ENCODE measurements at places on chromosomes 5 and 9. TPM values are rescaled to one million over a fixed set of nuclear protein-coding genes. Genes with fewer than 3 reads are reported as not detected.

PCDHA5 gene
- 0.08 TPM for polyA plus RNA-seq

TMC1 gene
- polyA plus RNA-seq, result 0.55 TPM

ZDHHC12 gene
- polyA plus RNA-seq, result 8.3 TPM

EPB41L4B gene
- polyA plus RNA-seq, result 15.5 TPM

ADRB2 gene
- polyA plus RNA-seq, result 1.7 TPM

BTNL8 gene
- polyA plus RNA-seq, result 0.58 TPM

CAMSAP1 gene
- 21.1 TPM for polyA plus RNA-seq

CEL gene
- 2.5 TPM for polyA plus RNA-seq

RPP25L gene
- polyA plus RNA-seq, result 20.2 TPM

CREBRF gene
- polyA plus RNA-seq, result 18.3 TPM

TTC33 gene
- 36.1 TPM for polyA plus RNA-seq

FCN2 gene
- not detected for polyA plus RNA-seq

- no peak for DNase-seq
Observed at GRCh38 chr9:13139641-13140171, 139.8 kb downstream of the MPDZ start.

GRCh38 chr9:19464764-19465585, 56.2 kb downstream of the ACER2 start:
- DNase-seq, result peak; percentile 61

- DNase-seq, result no peak
Observed at GRCh38 chr5:40365342-40366330, 314.1 kb upstream of the PTGER4 start.

DNA sequence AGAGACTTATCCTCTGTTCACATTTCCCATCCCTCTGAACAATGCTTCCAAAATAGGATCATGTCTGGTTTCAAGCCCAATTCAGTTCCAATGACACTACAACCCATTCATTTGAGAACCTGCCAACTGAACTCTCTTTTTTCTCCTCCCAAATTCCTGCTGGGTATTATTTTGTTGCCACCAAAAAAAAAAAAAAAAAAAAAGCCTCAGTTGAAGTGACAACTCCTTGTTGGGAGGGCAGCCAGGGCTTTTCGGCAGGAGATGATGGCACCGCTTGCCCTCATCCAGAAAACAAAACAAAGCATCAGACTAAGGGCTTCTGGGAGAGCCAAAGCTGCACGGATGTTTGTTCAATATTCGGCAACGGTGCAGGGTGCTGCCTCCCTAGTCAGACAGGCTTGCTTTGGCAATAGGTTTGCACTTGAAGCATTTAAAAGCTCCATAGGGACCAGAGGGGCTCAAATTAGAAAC, 30.6 kb upstream of the TRIM32 start:
- DNase-seq, result no peak

GRCh38 chr5:97041239-97041638, 101.2 kb downstream of the LIX1 start:
- DNase-seq, result no peak

GRCh38 chr5:63570752-63571151, 391.5 kb downstream of the HTR1A start:
- DNase-seq, result no peak

GRCh38 chr5:142388696-142389095, 63.9 kb upstream of the SPRY4 start:
- no peak for DNase-seq

DNA sequence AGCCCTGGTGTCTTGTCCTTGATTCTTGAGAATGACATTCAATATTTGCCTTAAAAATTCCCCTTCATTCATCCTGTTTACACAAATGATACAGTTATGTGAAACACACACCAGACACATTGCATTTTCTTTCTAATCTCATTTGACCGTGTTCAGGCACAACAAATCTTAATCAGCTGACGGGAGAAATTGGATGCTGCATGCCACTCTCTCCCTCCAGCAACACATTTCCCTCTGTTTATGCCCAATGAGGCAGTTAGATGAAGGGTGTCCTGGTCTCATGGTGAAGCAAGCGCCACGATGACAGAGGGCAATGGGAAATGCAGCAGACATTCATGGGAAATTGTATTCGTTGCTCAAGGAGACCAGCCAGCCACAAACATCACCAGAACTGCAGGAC, 3.2 kb upstream of the FGF1 start:
- DNase-seq, result no peak

DNA sequence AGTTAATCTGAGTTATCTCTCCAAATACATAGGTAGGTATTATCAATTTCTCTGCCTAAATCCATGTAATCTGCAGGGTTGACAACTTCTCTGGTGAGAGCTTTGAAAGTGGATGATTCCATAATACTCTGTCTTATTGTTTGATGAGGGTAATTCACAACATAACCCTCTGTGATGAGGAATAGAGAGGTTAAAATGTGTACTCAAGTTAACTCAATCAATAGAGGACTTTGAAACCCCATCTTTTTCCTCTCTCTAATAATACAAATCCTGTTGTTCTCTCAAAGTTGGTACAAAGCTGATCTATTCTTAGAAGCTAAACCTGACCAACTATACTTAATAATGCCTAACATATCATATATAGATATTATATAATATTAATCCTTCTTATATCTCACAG, 100.1 kb downstream of the PLPPR1 start:
- DNase-seq, result no peak

DNA sequence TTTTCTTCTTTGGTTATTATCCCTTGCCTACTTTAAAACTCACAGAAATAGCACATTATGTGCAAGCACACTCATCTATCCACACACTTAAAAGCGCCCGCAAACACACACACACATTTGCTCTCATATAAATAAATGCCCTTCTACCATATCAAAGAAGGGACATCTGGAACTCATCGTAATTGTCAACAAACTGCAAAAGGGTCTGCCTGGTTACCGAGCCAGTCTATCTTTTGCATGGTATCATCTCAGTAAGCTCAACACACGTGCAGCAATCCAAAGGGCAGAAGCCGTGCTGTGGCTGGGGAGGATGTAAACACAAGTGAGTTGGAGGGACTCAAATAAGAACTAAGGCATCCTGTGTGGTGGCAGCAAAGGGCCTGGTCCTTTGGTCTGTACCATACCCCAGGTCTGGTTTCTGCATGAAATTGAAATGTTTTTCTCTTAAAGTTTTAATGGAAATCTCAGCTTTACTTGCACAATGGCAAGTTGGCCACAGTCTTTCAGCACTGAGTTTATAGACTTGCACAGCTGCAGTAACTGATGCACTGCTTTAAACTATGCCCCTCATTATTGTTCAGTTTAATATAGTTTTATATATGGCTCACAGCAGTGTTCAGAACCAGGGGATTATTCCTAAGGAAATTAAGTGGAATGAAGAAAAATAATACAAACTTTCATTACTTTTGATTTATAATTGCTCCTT, 331.0 kb downstream of the ADAMTS6 start:
- no peak for DNase-seq

- DNase-seq, result peak; percentile 70
Observed at GRCh38 chr5:59587489-59588337, 305.8 kb downstream of the PDE4D start.

GRCh38 chr5:79974886-79975285, 16.2 kb downstream of the MTX3 start:
- DNase-seq, result no peak

- no peak for DNase-seq
Observed at GRCh38 chr5:146717951-146718350, 160.6 kb downstream of the PPP2R2B start.

- no peak for DNase-seq
Observed at GRCh38 chr5:151881621-151882225, 42.9 kb downstream of the GLRA1 start.

- no peak for DNase-seq
Observed at GRCh38 chr9:88403340-88403739, 15.1 kb downstream of the SPIN1 start.

- no peak for DNase-seq
Observed at GRCh38 chr5:110854200-110854599, 115.4 kb downstream of the SLC25A46 start.

DNA sequence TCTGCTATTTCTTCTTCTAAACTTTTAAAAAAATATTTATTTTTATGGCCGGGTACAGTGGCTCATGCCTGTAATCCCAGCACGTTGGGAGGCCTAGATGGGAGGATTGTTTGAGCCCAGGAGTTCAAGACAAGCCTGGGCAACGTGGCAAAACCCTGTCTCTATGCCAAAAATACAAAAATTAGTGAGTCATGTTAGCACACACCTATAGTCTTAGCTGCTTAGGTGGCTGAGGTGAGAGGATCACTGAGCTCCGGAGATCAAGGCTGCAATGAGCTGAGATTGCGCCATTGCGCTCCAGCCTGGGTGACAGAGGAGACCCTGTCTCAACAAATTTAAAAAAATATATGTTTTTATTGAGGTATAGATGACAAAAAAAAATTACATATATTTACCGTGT, 5.6 kb downstream of the AP3S1 start:
- no peak for DNase-seq

DNA sequence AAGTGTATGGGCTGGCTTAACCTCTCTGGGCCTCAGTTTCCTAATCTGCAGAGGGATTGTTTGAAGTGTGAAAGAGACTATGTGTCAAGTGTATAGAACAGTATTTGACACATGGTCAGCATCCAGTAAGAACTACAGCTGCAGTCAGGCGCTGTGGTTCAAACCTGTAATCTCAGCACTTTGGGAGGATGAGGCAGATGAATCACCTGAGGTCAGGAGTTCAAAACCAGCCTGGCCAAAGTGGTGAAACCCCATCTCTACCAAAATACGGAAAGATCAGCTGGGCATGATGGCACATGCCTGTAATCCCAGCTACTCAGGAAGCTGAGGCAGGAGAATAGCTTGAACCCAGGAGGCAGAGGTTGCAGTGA, 31.9 kb upstream of the STING1 start:
- DNase-seq, result no peak

- DNase-seq, result no peak
Observed at GRCh38 chr5:17255471-17256021, 38.1 kb downstream of the BASP1 start.

- DNase-seq, result no peak
Observed at GRCh38 chr5:504326-505154, 19.7 kb downstream of the SLC9A3 start.

DNA sequence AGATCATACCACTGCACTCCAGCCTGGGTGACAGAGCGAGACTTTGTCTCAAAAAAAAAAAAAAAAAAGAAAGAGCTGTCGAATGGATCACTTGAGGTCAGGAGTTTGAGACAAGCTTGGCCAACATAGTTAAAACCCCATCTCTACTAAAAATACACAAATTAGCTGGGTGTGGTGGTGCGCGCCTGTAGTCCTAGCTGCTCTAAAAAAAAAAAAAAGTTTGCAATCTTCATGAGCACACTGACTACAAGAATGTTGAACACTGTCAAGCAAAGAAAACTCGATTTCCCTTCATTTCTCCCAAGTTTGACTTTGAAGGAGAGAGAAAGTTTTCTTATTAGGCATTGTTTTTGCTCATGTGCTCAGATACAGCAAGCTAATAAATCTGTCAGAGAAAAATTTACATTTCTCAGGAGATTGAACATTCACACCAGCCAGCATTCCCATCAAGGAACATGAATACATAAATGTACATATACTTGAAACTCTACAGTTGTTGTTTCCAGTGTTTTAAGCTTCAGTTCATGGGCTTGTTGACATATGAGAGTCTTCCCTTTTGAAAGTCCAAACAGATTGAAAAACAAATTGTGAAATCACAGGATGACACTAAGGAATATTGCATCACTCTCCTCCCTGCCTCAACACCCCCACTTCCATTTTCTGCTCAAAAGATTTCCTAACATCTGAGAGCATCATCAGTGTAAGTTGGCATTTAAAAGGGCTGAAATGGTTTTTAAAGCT, 81.8 kb downstream of the ARRDC3 start:
- no peak for DNase-seq

GRCh38 chr9:70013598-70014196, 30.0 kb upstream of the MAMDC2 start:
- no peak for DNase-seq

DNA sequence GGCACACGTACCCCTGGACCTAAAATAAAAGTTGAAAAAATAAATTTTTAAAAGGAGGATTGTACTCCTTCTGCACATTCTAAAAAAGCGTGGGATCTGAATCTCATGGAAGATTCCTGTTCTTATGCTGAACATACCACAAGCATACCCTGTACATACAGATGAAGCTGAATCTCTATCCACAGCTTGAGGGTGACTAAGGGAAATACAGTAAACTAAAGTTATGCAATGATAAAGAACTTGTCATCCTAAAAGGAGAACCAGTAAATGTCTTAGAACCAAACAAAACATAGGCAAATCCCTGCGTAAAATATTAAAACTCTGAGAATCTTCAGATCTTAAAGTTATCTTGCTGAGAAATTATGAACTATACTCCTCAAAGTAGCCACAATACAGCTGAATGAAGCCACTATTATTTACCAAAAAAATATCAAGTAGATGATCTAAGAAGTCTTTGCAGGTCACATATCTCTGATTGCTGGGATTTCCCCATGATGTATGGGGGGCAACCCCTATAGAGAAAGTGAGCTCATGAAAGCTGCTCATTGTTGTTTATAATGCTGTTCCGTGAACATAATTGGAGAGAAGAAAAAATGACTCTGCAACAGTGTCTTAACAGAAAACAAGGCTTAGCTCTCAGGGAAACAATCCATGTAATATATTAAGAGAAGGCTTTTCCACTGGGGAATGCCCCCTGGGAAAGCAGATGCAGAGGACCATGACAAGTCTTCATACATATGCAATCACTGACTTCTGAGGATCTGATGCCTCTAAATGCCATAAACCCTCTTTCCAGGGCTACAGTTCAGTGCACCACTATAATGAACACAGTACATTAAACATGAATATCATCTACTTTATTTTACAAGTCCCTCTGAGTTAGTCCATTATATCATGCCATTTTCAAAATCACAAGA, 210.1 kb downstream of the EPB41L4A start:
- DNase-seq, result no peak

GRCh38 chr9:12854221-12854620, 79.4 kb downstream of the LURAP1L start:
- DNase-seq, result no peak

DNA sequence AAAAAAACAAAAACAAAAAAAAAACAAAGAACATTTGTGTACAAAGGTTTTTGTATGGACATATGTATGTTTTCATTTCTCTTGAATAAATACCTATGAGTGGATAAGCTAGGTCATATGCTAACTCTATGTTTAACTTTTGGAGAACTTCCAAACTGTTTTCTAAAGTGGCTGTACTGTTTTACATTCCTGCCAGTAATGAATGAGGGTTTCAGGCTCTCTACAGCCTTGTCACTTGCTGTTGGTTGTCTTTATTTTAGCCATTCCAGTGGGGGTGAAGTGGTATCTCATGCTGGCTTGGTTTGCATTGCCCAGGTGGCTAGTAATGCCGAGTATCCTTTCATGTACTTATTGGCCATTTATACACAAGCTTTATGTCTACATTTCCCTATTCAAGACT, 9.1 kb upstream of the TRIO start:
- no peak for DNase-seq

DNA sequence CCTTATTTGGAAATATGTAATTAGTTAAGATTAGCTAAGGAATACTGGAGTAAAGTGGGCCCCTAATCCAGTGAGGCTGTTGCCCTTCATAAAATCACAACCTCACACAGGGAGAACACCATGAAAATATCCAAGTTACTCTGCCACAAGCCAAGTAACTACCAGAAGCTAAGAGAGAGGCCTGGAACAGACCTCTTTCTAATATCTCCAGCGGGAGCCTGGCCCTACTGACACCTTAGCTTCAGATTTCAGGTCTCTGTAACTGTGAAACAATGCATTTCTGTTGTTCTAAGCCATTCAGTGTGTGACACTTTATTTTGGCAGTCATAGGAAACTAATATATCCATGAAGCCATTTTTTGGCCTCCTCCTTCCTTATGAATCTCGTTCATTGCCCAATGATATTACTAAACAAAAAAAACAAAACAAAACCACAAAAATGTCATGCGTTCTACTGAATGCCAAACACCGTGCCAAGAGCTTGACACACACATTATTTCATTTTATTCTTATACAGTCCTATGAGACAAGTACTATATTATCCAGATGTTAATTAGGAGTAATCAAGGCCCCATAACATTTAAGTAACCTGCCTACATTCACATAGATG, 699.0 kb downstream of the MAT2B start:
- no peak for DNase-seq

Data from right lung (tissue), 10 donors.